ENCODE measurements at places on chromosomes 7 and 10.

DNA sequence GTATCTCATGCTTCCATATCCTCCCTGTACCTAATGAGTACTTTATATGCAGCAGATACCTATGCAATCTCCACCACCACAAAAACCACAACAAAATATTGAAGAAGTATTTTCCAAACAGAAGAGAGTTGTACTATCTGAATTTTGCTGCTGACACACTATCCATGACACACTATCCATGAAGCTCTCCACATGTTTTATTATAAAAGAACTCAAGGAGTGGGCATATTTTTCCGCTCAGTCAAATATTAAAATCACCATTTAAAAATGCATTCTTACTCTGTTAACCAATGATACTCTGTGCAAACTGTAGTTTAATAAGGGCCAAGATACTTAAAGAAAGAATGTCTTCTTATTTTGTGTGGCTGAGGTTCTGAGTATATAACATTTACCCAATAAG lies 2.8 kb downstream of the BET1 start:
- DNase-seq: no peak

- DNase-seq: no peak
Observed at GRCh38 chr7:140298213-140298612, 100.1 kb downstream of the SLC37A3 start.

DNA sequence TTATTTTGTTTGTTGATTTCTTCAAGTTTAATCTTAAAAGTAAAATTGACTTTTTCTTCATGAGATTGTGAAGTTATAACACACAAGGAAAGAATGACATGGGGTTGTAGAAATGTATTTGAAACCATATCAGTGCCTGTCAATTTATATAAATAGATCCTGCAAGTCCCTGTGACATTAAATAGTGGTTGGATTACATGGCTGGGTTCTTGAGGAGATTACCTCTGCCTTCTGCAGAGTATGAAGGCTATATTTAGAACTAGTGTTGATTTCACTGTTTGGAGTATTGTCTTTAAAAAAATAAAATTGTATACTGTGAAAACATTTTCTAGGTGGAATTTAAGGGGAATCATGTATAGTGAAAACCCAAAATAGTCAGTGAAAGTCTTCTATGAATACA lies 385.8 kb upstream of the SMIM30 start:
- DNase-seq: no peak

GRCh38 chr7:157490465-157490912 lies 153.7 kb downstream of the DNAJB6 start:
- peak; percentile 64 for DNase-seq

DNA sequence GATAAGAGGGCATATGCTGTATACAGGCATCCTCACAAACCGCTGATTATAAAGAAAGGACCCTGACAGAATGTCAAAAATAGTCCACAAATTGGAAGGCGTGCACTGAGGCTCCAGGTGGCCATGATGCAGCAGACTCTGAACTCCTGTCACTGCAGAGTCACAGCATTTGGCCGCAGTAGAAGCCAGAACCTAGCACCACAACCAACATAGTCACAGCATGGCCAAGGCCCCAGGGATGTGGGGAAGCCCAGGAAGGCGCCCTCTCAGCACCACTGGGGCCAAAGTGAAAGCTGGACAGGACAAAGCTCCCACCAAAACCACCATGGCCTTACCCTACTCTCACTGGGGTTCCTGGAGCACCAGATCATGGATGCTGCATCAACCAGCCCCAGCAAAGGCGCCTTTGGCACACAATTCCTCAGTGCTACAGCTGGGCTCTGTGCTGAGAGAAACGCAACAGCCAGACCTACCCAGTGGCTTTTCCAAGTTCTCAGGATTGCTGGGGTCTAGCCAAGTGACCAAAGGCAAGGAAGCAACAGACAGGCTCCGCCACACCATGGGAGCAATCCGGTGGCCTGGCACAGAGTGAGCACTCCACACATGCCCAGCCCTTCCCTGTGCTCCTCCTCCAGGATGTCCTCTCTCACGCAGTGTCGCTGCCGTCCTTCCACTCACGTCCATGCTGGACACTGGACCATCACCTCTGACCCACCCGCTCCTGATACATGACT lies 60.2 kb downstream of the STK17A start:
- no peak for DNase-seq

- DNase-seq: no peak
Observed at GRCh38 chr10:31321396-31321941, 2.5 kb downstream of the ZEB1 start.

Measured in activated CD8-positive, alpha-beta memory T cell treated with anti-CD3 and anti-CD28 coated beads for 24 hours (primary cell).